Left forelimb (tissue), 1 donor: ENCODE measurements at places on chromosomes 5 and 9.

GRCh38 chr5:95262933-95263660 lies 21.8 kb downstream of the MCTP1 start:
- DNase-seq = no peak

DNA sequence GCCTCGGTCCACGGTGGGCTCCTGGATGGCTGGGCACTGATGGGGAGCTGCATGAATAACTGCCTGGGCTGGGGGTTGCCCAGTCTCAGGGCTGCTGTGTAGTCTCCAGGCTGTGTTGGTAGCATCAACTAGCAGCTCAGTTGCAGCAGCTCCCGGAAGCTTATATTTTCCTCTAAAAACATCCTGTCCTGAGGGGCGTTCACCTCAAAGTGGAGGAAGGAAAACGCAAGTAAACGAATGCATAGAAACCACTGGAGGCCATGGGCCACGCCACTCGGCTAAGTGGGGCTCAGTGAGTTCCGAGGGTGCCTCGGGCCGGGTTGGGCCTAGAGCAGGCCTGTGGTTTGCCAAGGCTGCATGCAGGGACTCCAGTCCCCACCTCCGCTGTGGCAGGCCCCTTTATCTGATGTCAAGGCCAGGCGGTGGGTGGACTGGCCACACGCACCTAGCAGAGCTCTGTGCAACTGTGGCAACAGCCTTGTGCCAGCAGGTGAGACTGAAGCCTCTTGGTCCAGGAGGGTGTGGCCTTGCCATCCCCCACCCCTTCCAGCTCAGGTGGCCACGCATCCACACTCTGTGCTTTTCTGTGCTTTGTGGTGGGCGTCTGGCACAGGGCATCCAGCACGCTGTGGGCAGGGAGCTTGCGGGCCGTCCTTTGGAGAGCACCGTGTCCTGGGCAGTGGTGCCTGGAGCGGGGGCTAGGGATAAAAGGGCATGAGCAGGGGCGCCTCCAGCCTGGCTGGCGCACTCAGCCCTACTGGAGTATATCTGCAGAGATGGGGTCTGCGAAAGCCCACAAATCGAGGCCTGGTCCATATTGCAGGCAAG lies 15.1 kb downstream of the TCF7 start:
- no peak for DNase-seq

- no peak for DNase-seq
Measured at GRCh38 chr5:158060212-158060611, 201.3 kb upstream of the CLINT1 start.

GRCh38 chr5:14732991-14733390 lies 68.5 kb downstream of the OTULIN start:
- no peak for DNase-seq

DNA sequence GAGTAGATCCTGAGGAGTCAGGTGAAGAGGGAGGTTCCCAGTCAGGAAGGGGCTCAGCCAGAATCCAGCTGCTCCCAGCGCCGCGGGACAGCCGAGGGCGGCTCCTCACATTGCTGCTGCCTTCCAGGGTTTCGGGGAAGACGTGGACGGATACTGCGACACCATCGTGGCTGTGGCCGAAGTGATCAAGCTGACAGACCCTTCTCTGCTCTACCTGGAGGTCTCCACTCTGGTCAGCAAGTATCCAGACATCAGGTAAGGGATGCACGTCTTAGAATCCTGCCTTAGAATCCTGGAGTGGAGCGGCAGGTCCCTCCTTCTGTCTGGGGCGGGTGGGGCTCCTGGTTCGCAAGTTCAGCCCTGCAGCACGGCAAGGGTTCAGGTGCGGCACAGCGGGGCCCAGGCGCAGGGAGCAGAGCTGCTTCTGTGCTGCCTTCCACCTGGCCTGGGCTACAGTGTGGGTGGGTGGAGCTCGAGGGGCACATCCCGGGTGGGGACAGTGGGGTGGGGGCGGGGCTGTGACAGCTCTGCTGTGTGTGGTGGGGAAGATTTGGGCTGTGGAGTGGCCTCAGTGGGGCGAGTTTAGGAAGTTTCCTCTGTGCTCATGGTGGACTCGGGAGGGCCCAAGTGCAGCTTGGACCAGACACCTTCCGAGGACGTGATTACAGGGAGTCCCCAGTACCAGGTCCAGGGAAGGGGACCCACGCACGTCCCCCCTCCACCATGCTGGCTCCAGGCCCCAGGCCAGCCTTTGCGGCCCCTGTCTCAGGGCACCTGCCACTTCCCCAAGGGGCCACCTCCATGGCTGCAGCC lies 22.8 kb downstream of the EXOC3 start:
- no peak for DNase-seq

- DNase-seq = no peak
Measured at GRCh38 chr9:37300620-37301019, 121.9 kb upstream of the GRHPR start.

- no peak for DNase-seq
Measured at GRCh38 chr5:3326841-3327232, 268.8 kb upstream of the IRX1 start.

DNA sequence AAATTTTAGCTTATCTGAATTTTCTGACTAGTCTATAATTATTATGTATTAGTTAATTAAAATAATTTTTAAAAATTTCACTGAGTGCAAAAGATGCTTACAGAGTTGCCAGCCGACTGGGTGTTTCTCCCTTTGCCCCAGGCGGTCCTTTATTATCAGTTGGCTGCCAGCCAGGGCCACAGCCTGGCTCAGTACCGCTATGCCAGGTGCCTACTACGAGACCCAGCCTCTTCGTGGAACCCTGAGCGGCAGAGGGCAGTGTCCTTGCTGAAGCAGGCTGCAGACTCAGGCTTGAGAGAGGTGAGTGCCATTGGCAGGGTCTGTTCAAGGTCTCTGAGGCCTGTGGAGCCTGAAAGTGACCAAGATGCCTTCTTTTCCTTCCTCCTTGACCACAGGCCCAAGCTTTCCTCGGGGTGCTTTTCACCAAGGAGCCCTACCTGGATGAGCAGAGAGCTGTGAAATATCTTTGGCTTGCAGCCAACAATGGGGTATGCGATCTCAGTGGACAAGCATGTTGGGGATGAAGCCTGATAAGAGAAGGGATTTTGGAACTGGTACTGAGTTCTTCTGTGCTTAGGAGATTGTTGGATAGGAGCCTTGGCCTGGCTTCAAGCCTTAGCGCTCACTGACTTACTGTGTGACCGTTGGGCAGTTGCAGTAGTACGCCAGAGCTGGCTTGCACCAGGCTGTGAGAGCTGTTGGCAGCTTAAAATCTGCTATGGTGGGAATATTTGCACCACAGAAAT lies 10.6 kb downstream of the DELE1 start:
- DNase-seq = no peak

- no peak for DNase-seq
Measured at GRCh38 chr9:79195879-79196278, 375.9 kb upstream of the TLE4 start.

DNA sequence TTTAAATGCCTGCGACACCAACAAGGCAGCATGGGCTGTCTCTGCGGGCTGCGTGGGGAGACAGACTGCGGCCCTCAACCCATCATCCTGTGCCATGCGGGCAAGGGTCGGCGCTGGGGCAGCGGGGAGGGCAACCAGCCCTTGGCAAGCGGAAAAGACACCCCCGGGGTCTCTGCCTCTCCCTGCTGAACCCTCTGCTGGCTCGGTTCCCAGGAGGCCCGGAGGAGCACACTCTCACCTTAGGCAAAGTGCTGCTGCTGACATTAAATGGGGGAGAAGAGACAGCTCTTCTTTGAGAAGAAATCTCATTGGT lies 129.6 kb upstream of the PPP1R26 start:
- DNase-seq = no peak

- no peak for DNase-seq
Measured at GRCh38 chr9:132671620-132672412, 1.6 kb downstream of the GTF3C4 start.

DNA sequence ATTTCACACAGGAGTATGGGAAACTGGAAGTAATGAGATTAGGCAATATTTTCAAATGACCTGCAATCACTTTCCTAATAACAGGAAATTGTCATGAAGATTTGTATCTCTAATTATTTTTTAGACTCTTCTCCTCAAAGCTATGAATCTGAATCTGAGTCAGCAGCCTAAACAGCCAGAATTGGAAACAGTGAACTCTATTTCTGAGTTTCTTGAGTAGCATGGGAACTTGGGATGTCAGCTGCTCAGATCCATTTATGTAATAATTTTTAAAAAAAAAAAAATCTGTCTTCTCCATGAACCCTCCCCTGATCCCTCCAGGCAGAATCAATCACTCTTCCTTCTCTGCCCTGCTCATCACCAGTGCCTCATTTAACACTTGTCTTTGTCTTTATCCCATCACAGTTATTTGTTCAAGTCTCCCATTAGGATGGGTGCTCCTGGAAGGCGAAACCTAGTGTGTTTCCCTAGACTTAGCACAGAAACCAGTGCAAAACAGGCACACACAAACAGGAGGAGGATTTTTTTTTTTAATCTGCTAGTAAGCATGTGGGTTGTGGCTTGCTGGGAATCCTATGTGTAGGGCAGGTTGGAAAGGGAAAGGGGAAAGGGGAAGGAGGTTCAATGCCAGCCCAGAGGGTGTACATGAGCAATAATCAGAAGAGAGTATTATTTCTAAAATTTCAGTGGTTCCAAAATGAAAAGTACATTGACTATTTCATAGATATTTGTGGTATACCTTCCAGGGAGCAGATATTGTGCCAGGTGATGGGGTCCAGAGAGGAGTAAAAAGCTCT lies 186.8 kb downstream of the TTLL11 start:
- no peak for DNase-seq

GRCh38 chr5:36161361-36161760 lies 9.4 kb downstream of the SKP2 start:
- DNase-seq = no peak

DNA sequence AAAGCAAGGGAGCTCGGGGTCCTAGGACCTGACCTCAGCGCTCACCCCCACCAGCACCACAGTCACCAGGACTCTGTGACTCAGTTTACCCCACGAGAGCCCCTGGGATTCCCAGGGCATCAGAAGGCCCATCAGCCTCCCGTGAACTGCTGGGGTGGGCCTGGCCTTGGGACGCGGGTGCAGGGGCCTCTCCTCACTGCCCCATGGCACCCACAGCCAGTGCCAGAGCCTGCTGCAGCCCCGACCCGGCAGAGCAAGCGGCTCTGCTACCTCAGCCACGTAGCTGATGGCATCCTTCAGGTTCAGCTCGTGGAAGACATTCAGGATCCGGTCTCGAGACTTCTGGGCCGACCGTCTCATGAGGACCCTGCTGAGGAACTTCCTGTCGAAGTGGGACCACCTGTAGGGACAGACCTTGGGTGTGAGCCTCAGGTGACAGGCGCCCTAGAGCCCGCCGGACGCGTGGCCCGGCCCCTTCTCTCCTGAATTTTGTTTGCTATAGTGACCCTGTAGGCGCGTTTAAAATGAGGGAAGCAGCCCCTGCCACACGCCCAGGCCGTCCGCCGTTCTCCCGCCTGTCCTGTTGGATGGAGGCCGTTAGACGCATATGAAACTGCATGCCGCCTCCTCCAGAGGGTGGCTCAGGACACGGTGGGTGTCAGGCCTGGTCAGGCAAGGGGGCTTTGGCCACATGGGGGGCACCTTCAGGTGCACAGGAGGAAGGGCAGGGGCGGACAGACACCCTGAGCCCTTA lies 36.8 kb downstream of the EXOC3 start:
- no peak for DNase-seq

- no peak for DNase-seq
Measured at GRCh38 chr5:95864944-95865504, 42.5 kb upstream of the GLRX start.

GRCh38 chr9:98231770-98232478 lies 23.5 kb downstream of the TBC1D2 start:
- no peak for DNase-seq

GRCh38 chr9:132647806-132648205 lies 22.0 kb downstream of the DDX31 start:
- no peak for DNase-seq

DNA sequence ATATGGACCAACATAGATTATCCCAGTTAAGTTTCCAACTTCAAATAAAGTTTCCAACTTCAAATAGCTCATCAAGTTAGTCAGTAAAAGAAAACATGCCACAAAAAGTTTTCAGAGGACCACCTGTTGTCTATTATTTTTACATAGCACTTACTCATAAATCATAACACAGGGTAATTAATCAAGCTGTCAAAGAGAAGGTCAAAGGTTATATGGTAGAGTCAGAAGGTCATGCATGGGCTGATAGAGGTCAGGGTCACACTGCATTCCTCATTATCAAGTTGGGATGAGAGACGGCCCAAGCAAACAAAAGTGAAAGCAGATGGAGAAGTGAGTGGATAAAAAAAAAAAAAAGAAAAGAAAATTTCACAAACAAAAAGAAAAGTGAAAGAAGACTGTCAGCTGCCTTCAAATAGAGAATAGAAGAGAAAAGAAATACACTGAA lies 145.5 kb upstream of the POU5F2 start:
- no peak for DNase-seq

- no peak for DNase-seq
Measured at GRCh38 chr5:107712359-107712870, 41.7 kb upstream of the EFNA5 start.

DNA sequence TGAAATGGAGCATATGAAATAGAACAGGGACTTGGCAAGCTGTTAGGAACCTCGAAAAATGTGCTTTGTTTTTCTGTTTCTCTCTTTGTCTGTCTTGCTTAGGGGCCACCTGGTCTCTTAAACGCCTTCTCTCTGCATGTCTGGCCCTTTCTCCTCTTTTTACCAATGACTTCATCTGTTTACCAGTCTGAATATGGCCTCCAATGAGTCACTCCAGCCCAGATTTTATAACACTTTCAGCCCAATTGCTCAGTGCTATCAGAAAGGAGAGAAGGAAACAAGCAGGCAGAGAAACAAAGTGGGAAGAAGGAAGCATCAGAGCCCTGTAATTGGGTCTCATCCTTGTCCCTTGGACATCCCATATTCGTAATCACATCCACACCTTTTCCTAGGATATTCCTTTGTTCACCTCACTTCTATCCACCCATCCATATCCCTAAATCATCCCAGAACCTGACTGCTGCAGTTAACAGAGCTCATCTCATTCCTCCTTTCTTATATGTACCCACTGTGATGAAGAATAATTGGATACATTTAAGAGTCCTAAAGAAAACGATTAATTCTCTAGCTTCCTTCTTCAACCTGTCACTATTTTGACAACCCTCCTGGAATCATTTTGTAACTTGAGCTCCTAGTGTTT lies 151.8 kb upstream of the GPR151 start:
- DNase-seq = no peak

- no peak for DNase-seq
Measured at GRCh38 chr5:154390746-154391359, 54.9 kb upstream of the SAP30L start.

- DNase-seq = no peak
Measured at GRCh38 chr9:24413651-24414050, 132.0 kb downstream of the IZUMO3 start.

DNA sequence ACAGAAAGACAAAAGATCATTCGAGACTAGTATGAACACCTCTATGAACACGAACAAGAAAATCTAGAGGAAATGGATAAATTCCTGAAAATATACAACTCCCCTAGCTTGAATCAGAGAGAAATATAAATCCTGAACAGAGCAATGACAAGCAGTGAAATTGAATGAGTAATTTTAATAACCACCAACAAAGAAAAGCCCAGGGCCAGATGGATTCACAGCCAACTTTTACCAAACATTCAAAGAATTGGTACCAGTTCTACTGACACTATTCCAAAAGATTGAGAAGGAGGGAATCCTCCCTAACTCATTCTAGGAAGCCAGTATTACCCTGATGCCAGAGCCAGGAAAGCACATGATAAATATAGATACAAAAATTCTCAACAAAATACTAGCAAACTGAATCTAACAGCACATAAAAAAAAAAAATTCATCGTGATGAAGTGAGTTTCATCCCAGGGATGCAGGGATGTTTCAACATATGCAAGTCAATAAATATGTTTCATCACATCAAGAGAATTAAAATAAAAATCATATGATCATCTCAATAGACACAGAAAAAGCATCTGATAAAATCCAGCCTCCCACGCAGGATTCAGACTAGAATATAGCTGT lies 25.2 kb upstream of the PTGER4 start:
- no peak for DNase-seq

GRCh38 chr5:131005963-131006684 lies 158.9 kb downstream of the HINT1 start:
- no peak for DNase-seq
